ENCODE measurements at places on chromosomes 5 and 9.

DNA sequence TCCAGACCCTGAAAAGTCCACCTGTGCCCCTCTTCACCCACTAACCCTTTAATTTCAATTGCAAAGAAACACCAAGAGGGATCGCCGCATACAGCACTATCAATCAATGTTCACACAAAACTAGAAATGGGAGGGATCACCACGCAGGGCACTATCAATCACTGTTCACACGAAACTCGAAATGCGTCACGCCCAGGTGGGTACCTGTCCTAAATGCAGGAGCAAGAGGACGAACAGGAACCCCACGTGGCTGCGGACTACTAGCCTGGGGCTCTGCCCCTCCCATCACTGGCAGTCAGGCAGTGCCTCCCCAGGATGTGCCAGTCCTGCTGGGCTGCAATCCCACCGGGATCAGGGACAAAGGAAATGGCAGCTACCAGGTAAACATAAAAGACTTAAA, 28.2 kb downstream of the RASGEF1C start:
- DNase-seq, result no peak

DNA sequence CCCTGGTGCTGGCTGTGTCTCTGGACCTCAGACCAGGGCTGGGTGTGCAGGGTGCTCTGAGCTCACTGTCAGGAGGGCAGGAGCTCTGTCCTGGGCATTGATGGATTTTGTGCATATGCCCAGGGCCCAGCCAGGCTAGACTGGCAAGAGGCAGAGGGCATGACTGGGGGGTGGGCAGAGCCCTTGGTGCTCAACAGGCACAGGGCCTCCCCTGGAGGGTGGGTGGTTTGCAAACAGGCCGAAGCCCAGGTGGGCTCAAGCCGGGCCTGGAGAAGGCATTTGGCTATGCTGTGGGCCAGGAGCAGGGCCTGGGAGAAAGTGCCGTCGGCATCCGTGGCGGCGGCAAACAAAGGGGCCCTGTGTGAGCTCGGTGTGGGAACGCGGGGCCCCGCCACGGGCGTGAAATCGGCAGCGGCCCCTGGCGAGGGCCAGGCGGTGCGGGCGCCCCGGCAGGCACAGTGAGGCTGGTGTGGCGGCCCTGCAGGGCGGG, 1.9 kb upstream of the NRARP start:
- no peak for DNase-seq

DNA sequence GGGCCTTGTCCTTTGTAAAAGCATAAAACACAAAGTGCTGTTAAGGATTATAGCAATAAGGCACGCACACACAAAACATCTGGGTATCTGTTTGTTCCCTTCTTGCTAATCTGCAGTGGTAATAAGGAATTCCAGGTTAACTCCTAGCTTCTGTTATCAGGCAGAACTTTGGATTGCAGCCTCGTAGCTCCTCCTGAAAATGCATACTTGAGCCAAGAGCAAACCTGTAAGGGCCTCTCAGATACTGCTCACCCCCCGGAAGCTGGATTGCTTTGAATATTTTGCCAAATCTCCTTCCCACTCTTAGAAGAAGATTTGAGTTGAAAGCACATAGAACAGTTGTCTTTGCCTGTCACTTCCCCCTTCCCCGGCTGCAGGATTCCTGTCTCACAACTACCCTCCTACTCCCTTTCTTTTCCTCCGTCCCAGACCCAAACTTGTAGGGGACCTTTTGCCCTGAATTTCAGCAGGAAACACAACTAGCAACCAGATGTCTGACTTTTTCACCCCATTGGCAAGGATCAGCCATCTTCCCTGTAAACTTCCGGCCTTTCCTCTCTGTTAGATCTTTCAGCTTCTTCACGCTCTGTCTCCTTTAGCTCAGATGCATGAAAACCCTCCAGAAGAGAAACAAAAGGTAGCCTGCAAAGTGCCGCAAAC, 28.2 kb upstream of the SMAD5 start:
- no peak for DNase-seq

GRCh38 chr5:138466900-138467710, 1.8 kb downstream of the EGR1 start:
- peak; percentile 77 for DNase-seq

- DNase-seq, result no peak
Observed at GRCh38 chr5:142537938-142538337, 148.0 kb downstream of the FGF1 start.

DNA sequence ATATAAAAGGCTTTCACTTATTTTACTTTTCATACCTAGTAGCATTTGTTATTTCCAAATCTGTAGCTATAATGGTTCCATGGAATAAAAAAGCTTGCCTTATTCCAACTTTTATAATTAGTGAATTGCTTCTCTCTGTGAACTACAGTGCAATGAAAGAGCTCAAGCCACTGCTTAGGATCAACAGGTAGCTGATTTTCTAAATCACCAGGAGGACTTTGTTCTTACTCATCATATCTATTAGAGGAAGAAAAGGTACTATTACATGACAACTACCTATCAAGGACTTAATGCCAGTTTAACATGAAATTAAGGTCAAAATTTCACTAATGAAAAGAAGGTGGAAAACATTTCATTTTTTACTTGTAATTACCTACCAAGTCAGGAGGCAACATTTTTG, 414.6 kb downstream of the BNC2 start:
- DNase-seq, result no peak

- DNase-seq, result no peak
Observed at GRCh38 chr9:15086156-15086763, 176.0 kb upstream of the FREM1 start.

GRCh38 chr5:83527221-83527620, 55.7 kb downstream of the VCAN start:
- no peak for DNase-seq

Measured in RWPE2 (cell line).